Progenitor cell of endocrine pancreas (in vitro differentiated cells): ENCODE measurements at places on chromosomes 6 and 20.

DNA sequence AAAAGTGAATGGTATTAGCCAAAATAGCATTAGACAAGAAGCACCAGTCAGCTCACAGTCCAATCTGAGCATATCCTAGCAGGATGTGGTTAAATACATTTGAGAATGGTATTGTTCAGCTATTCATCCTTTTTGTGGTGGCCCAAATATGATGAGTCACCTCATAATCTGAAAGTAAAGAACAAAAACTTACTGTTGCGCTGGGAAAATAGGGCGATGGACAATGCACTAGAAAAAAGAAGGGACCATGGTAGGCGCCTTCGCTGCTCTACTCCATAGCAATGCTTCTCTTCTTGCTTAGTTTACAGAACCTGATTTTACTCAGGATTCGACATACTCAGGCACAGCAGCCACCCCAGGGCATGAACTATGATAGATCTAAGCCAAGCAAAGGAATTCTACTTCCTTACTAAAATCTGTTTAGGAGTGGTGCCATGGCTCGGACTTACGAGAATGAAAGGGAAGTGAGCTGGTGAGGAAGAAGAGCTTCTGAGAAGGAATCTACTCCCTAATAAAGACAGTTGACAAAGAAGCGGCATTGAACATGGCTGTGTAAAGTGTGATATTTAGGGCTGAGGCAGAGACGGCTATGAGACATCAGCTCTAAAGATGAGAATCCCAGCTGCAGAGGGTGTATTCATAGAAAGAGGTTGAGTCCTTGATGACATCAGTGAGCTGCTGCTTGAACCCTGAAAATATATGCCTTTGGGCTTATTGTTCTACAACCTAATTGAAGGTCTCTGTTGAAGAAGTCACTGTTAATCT, 16.6 kb upstream of the FBXO9 start:
- no peak for DNase-seq

- no peak for DNase-seq
Observed at GRCh38 chr20:33433465-33434234, 9.9 kb downstream of the SNTA1 start.

GRCh38 chr20:4267242-4267641, 251.9 kb upstream of the RNF24 start:
- DNase-seq, result no peak

GRCh38 chr20:17761604-17762003, 61.8 kb downstream of the BANF2 start:
- no peak for DNase-seq

GRCh38 chr20:57396212-57396983, 5.2 kb downstream of the RBM38 start:
- no peak for DNase-seq

DNA sequence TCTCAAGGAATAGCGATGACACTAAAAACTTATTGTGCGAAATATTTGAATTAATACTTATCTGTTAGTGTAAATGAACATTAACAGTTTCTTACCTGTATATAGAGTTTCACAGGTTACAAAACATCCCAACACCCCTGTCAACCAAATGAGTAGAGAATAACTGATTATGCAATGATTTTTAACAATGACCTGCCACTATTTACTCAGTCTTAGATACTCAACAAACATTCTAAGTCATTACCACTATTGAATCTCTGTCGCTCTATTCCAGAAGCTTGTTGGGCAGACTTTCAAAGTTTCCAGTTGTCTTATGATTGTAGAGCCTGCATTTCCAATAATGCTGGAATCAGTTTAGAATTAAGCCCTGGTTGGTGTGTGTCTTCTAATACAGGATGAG, 85.5 kb downstream of the RNF182 start:
- DNase-seq, result no peak

DNA sequence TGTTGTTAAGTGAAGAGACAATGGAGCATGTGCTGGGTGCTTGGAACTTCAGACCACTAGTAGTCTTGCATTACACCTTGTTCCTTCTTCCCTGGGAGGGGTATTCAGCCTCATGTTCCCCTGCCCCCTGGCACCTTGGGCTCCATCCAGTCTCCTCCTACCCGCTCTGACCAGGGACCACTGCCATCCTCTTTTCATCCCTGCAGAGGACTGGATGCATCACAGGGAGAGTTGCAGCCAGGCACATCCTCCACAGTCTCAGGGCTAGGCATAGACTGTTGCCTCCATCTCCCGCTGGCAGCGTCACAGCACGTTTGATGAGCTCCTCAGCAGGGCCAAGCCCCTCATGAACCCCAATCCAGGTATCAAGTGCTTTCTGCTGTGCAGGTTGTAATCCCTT, 1.3 kb upstream of the TAAR8 start:
- DNase-seq, result no peak

- DNase-seq, result no peak
Observed at GRCh38 chr6:31304683-31305082, 32.8 kb upstream of the HLA-C start.

- DNase-seq, result no peak
Observed at GRCh38 chr6:147922799-147923198, 414.3 kb downstream of the SAMD5 start.

- DNase-seq, result no peak
Observed at GRCh38 chr6:118776607-118777549, 117.1 kb upstream of the ASF1A start.

- DNase-seq, result no peak
Observed at GRCh38 chr20:32599783-32600340, 14.7 kb upstream of the NOL4L start.

DNA sequence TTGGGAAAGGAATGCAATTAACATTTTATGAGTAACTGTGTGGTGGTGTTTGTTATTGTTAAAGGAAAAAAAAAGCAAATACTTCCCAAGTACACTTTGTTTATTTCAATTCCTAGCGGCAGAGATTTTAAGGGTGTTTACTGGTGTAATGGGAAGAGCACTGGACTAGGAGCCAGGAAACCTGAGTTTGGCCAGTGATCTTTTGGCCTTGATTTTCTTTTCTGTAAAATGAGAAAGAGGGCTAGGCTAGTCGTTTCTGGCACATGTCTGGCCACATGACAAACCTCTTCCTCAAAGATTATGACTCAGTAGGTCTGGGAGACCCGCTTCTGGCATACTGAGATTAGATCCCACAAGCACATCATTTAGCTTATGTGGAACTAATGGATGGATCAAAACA, 428.1 kb upstream of the NOX3 start:
- no peak for DNase-seq

DNA sequence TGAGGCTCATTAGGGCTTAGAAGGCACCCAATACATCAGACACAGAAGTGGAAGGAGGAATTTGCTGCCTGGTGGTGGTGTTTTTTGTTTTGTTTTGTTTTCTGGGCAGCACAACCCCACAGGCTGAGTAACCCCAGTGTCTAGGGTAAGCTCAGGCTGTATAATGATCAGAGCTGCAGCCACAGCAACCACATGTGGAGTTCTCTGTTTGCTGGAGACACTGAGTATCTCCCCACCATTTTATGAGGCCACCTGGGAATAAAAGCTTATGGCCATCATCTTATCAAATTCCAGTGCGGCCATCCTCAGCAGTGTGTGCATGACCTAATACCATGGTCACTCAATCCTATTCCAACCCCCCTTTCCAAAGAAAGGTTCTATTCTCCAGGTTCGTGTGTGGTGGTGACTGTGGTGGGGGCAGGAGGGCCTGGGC, 3.4 kb upstream of the DLL1 start:
- DNase-seq, result no peak

DNA sequence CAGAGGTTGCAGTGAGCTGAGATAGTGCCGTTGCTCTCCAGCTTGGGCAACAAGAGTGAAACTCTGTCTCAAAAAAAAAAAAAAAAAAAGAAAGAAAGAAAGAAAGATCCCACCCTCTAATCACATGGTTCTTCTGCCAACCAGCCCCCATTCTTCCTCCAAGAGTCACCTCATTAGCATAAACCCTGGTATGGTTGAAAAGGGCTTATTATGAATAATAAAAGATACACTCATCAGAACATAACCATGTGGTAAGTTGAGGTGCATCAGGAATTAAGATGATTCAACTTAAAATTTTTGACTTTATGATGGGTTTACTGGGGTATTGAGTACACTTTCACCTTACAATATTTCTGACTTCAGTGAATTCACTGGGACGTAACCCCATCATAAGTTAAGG, 793 bp upstream of the TRIM40 start:
- DNase-seq, result no peak

- DNase-seq, result no peak
Observed at GRCh38 chr6:149045404-149045803, 272.1 kb upstream of the TAB2 start.

GRCh38 chr6:65545920-65546319, 161.1 kb downstream of the EYS start:
- DNase-seq, result no peak

GRCh38 chr6:70282919-70283461, 19.9 kb downstream of the COL9A1 start:
- peak; percentile 17 for DNase-seq

GRCh38 chr6:31597006-31597405, 4.2 kb upstream of the NCR3 start:
- no peak for DNase-seq

DNA sequence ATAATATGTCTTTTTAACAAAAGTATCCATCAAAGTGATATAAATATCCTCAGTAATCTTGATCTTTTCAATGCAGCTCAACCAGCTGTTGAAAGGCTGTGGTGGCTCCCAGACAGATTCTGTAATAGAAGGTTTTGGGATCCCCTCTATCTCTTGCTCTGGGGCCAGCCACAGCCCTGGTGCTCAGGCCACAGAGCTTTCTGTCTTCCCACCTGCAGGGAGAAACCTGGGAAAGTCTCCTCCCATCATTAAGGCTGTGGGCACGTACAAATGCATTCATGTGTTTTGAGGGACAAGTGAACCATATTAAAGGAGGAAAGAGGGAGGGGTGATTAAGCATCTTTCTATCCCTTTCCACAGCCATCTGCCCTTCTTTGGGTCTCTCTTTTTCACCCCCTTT, 183.1 kb downstream of the PRDM13 start:
- no peak for DNase-seq

GRCh38 chr6:109197061-109197460, 101.8 kb downstream of the CEP57L1 start:
- no peak for DNase-seq

- DNase-seq, result no peak
Observed at GRCh38 chr6:88455317-88455716, 289.2 kb upstream of the CNR1 start.

DNA sequence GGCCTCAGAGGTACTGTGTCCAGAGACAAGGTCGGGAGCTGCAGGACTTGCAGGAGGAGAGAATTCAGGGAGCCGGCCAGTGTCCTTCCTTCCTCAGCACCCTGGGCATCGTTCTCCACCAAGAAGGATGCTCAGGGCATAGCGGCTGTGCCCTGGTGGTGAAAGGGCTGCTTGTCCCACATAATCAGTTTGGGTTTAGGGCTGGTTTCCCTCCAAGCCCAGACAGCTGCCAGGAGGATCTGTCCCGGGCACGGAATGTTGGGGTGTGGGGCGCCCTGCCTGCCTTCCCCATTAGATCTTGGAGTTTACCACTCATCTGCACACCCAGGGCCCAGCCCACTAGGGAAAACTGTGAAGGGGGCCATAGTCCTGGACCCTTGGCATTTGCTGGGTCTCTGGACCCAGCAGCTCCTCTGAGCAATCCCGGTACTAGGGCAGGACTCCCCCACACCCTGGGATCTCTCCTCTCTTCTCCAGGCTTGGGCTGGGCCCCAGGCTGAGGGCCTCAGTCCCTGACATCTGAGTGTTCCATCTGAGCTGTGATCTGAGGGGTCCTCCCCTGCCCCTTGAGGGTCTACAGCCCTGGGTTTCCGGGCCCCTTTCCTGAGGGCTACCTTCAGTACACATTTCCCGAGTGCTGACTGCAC, 18.6 kb upstream of the SPDEF start:
- DNase-seq, result no peak

- DNase-seq, result no peak
Observed at GRCh38 chr6:5054245-5054873, 30.8 kb upstream of the PPP1R3G start.

GRCh38 chr6:37170273-37171200, 585 bp downstream of the PIM1 start:
- DNase-seq, result peak; percentile 62

DNA sequence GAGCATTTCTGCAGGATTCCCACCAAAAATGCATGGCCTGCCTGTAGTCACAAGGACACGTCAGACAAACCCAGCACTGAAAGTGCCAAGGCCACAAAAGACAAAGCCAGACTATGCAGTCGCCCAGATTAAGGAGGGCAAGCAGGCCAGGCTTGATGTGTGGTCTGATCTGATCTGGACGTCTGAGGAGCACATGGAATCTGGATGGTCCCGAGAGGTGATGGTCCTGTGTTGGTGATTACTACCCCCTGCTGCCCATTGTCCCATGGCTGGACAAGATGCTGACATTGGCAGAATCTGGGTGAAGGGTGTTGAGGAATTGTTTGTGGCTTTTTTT, 17.1 kb downstream of the NPEPL1 start:
- DNase-seq, result no peak

GRCh38 chr6:53581856-53582255, 37.0 kb upstream of the GCLC start:
- no peak for DNase-seq
